Activated CD4-positive, alpha-beta T cell treated with anti-CD3 and anti-CD28 coated beads, Interleukin-2, amount 10 ng/mL, durations not matched to agents 7 days and 5 days (primary cell): ENCODE measurements at places on chromosomes 2 and 18. TPM values are rescaled to one million over a fixed set of nuclear protein-coding genes. Genes with fewer than 3 reads are reported as not detected.

DNA sequence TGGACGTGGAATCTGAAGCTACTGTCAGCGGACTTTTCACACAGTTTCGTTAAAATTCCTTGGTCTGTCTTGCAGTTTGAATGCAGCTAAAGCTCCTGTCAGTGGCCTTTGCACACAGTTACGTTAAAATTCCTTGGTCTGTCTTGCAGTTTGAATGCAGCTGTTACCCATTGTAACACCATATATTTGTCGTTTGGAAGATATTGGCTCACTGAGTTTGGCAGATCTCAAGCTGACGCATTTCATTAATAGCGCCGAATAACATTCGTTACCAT lies 1.0 kb downstream of the LIMS1 start:
- no peak for DNase-seq
- H3K4me3 ChIP-seq: peak overlapping the region; percentile 96
- no peaks in the 10 kb centered on the region for H3K27me3 ChIP-seq
- H3K36me3 ChIP-seq: no peaks in the 10 kb centered on the region

GRCh38 chr2:134395779-134396178 lies 141.9 kb downstream of the MGAT5 start:
- H3K4me3 ChIP-seq: no peak overlapping the region
- DNase-seq: no peak
- H3K27ac ChIP-seq: no peak overlapping the region
- peaks cover 6% of the 10 kb centered on the region for H3K36me3 ChIP-seq

DNA sequence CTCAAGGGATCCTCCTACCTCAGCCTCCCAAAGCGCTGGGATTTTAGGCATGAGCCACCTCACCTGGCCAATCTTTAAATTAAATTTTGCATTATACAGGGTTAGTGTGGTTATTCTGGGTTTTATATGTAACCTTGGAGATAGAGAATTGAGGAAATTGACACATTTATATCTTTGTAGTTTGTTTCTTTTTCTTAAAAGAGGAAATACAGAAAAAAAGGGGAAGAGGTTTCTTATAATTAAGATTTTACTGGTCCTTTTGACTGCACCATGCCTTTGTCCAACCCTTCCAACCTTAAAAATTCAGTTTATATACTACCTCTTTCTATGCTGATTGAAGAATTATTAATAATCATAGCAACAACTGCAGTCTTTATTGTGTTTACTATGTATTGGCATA lies 210.1 kb upstream of the STON1 start:
- DNase-seq: no peak
- peak overlapping the region; percentile 54 for H3K27ac ChIP-seq
- no peak overlapping the region for H3K4me3 ChIP-seq

GRCh38 chr2:96344011-96344410 lies 8.4 kb downstream of the NCAPH start:
- H3K27me3 ChIP-seq: no peaks in the 10 kb centered on the region
- H3K27ac ChIP-seq: peak overlapping the region; percentile 79

DNA sequence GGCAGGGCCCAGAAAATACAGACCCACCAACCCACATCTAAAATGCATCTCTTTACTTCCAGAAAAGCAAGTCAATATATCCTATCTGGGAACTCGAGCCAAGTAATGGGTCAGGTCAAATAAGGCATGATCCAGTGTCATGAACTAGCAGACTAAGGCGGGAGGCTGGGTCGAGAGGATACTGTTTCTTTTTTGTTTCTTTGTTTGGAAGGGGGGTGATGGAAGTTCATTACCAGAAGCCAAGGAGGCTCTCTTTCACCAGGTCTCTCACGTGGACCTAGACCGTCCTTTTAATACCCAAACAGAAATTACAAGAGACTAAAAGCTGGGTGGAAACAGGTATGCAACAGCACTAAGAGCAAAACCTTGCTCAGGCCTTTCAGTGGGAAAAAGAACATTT lies 108.3 kb downstream of the HDAC4 start:
- peaks cover 22% of the 10 kb centered on the region for H3K36me3 ChIP-seq
- H3K27me3 ChIP-seq: no peaks in the 10 kb centered on the region
- DNase-seq: no peak
- peaks cover 90% of the 10 kb centered on the region for H3K4me1 ChIP-seq
- no peak overlapping the region for H3K27ac ChIP-seq
- H3K4me3 ChIP-seq: no peak overlapping the region

GRCh38 chr2:19120941-19121750 lies 237.3 kb downstream of the OSR1 start:
- no peak overlapping the region for H3K27ac ChIP-seq
- H3K4me1 ChIP-seq: no peaks in the 10 kb centered on the region
- no peak for DNase-seq

DNA sequence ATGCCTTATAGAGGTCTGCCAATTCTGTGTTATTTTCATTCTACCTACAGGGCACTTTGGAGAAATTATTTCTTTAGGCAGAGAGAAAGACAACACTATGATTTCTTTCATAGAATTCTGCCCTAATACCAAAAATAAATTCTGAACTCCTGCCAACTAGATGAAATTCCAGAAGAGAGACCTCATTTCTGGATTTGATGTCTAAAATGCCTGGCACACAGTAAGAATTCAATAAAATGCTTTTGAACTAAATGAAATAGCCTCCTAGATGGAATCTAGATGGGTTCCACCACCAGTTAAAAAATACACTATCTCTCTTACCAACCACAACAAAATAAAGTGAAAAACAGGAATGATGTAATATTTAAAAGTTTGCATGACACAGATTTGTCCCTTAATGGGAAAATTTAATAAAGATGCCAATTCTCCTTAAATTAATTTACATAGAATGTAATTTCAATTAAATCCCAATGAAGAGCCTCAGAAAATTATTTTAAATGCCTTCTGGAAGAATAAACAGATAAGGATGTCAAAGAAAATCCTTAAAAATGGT lies 75.0 kb downstream of the OSBPL1A start:
- H3K27me3 ChIP-seq: no peaks in the 10 kb centered on the region
- DNase-seq: no peak
- no peaks in the 10 kb centered on the region for H3K36me3 ChIP-seq
- H3K27ac ChIP-seq: no peak overlapping the region
- H3K4me1 ChIP-seq: no peaks in the 10 kb centered on the region
- no peak overlapping the region for H3K4me3 ChIP-seq

DNA sequence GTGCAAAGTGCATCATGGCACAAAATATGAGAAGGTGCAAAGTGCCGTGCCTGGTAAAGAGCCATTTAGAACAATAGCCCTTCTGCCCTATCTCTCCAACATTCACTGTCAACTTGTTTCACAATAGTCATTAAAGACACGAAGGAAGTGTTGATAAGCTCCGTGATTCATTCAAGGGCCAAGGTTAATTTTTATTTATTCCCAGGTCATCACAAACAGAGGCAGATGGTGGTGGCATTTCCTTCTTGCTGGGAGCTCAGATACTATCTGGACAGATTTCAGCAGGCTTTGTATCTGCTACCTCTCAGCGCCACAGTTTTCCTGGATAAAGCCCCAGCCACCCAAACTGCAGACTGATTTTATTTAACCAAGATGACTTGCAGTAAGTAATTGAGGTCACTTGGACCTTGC lies 309.3 kb downstream of the ZNF521 start:
- H3K27me3 ChIP-seq: no peaks in the 10 kb centered on the region
- no peaks in the 10 kb centered on the region for H3K4me1 ChIP-seq
- no peak overlapping the region for H3K27ac ChIP-seq
- no peaks in the 10 kb centered on the region for H3K36me3 ChIP-seq

DNA sequence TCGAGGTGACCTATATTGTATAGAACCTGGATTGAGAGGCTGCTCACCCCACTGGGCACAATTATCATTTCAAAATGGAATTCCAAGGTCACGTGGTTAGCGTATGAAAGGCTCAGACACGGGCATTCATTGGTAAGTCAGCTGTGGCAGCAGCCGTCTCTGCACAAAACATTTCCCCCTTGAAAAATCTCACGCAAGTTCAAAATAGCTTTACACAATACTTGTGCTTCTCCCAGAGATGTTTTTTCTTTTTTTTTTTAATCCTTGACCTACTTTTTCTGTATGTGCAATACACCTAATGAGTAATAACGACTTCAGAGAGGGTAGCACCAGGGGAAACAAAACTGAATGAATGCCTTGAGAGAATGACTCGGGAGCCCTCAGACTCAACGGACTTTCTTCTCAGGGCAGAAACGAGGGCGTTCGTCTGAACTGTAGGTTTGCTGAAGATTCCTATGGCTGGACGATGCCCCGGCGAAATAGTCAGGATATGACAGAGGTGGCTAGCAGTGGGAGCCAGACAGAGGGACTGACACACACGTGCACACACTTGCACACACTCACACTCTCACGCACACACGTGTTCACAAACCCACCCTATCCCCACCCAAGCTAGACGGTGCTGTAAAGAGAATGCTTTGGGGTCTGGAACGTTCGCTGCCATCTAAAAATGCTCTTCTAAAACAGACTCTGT lies 77.8 kb downstream of the PDCL3 start:
- peaks cover 22% of the 10 kb centered on the region for H3K27me3 ChIP-seq
- no peak overlapping the region for H3K4me3 ChIP-seq
- H3K4me1 ChIP-seq: peaks cover 51% of the 10 kb centered on the region
- peaks cover 1% of the 10 kb centered on the region for H3K36me3 ChIP-seq
- no peak for DNase-seq
- H3K27ac ChIP-seq: no peak overlapping the region

DNA sequence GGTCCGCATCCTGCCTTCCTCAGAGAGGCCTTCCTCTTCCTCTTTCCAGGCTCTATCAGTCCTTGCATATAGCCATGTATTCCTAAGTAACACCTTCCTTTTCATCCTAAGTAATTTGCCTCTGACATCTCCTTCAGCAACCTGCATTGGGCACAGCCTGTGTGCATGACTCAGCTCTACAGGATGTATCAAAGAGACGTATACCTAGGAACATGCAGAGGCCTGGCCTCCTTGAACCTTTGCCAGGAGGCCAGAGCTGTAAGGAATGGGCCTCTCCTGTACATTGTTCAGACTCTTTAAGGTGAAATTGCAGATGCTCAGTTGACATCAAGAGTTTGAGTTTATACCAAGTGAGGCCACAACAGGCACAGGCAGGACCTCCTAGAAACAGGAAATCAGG lies 76.0 kb upstream of the CELF4 start:
- no peak for DNase-seq
- no peak overlapping the region for H3K27ac ChIP-seq

DNA sequence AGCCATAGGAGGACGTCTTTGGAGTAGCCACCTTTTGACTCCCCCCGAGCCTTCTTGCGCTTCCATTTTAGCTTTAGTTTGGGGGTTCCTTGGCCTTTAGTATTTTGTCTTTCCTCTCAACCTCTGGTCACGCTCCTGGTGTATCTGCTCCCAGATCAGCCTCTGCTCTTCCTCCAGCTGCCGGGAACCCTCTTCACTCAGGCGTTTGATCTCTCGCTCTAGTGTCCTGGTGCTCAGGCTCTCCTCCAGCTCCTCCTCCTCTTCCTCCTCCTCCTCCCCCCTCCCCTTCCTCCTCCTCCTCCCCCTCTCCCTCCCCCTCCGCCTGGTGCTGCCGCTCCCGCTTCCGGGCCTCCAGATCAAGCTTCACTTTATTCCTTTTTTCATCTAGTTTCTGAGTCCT lies 1082.3 kb upstream of the TMEFF2 start:
- no peaks in the 10 kb centered on the region for H3K36me3 ChIP-seq
- no peaks in the 10 kb centered on the region for H3K4me1 ChIP-seq
- DNase-seq: no peak
- no peak overlapping the region for H3K4me3 ChIP-seq
- H3K27me3 ChIP-seq: no peaks in the 10 kb centered on the region

GRCh38 chr2:151118269-151118668 lies 143.4 kb downstream of the RBM43 start:
- H3K27me3 ChIP-seq: peaks cover 8% of the 10 kb centered on the region
- H3K4me1 ChIP-seq: no peaks in the 10 kb centered on the region
- H3K36me3 ChIP-seq: no peaks in the 10 kb centered on the region
- no peak overlapping the region for H3K4me3 ChIP-seq
- H3K27ac ChIP-seq: no peak overlapping the region

The NPPC gene
- total RNA-seq: not detected

The KLHL30 gene
- total RNA-seq: not detected

The DHRS9 gene
- not detected for total RNA-seq
